ENCODE measurements at places on chromosomes 7 and 10.

GRCh38 chr7:128310499-128310898, 33.2 kb downstream of the RBM28 start:
- H3K27me3 ChIP-seq: no peaks in the 10 kb centered on the region
- H3K4me1 ChIP-seq: no peaks in the 10 kb centered on the region
- DNase-seq: no peak

DNA sequence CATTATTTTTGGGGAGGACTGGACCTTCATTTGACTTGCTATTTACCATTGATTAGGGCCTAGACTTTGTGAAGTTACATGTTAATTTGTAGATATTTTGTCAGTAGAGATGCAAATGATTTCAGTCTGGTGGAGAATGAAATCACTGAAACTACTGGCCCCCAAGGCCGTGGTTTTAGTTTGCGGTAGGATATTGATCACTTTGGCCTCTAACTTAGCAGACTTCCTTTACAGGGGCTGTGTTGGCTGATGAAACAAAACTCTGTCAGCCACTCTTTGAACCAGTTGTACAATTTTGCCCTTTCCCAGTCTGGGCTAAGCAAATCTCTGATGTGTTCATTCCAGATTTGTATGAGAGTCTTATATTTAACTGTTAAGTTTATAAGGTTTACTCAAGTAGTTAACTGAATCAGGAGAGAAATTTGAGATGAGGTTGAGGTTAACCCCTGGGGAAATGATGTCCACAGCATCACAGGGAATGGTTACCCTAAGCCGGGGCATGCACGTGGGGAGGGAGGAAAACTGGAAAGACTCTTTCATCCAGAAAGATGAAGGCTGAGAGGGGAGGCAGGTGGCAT, 105.7 kb upstream of the INSIG1 start:
- no peaks in the 10 kb centered on the region for H3K36me3 ChIP-seq
- H3K4me1 ChIP-seq: peaks cover 19% of the 10 kb centered on the region
- peaks cover 21% of the 10 kb centered on the region for H3K27me3 ChIP-seq
- H3K27ac ChIP-seq: no peak overlapping the region
- DNase-seq: no peak

DNA sequence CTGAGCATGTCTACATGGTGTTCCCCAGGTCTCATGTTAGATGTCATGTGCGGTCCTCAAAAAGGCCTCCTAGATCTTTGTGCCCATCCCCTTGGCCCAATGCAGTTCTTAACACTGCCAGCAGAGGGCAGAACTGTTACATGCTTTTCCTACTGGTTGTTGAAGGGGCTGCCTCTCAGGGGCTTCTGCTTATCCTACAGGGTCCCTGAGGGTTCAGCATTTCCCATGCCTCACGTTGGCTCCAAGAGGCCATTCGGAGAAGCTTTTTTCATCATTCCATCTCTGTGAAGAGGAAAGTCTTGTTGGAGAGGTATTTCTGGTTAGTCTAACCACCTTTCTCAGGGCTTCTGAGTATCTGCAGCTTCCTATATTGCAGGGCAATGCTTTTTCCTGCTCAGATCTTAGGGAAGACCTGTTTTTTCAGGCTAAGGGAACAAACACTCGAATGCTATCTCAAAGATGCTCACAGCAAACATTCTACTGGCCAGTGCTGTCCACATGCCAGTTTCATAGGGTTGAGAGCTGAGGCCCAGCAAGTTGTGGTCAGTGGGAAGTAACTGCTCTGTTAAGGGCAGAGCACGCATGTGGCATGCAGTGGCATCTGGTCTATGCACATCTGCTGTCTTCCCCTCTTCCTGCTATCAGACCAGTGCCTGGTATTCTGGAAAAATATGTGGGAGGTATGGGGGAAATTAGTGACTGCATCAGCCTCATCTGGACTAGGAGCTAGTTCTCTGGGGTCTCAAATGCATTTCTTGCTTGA, 31.5 kb downstream of the MBL2 start:
- H3K27ac ChIP-seq: no peak overlapping the region
- no peak for DNase-seq
- no peaks in the 10 kb centered on the region for H3K4me1 ChIP-seq
- H3K27me3 ChIP-seq: no peaks in the 10 kb centered on the region
- no peaks in the 10 kb centered on the region for H3K36me3 ChIP-seq

- no peaks in the 10 kb centered on the region for H3K36me3 ChIP-seq
- no peak for DNase-seq
- H3K4me3 ChIP-seq: no peak overlapping the region
- H3K27ac ChIP-seq: no peak overlapping the region
- no peaks in the 10 kb centered on the region for H3K4me1 ChIP-seq
Observed at GRCh38 chr10:36556468-36556867, 568.9 kb upstream of the ANKRD30A start.

DNA sequence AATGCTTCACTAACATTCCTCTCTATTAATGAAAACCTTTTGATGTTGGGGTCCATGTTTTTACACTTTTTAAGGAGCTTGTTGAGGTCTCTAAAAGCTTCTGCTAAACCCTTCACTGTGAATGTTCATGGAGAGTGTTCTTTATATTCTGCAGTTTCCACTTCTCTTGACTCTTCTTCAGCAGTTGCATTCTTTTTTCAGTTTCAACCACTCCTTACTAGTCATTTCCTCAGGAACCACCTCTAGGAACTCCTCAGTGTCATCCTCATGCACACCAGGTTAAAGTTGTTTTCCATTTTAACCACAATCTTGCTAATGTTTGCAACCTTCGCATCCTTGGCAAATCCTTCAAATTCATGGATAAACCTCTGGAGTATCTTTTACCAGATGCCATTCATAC, 821.6 kb downstream of the ANKRD7 start:
- no peak overlapping the region for H3K27ac ChIP-seq
- no peaks in the 10 kb centered on the region for H3K36me3 ChIP-seq
- no peak overlapping the region for H3K4me3 ChIP-seq
- no peaks in the 10 kb centered on the region for H3K27me3 ChIP-seq
- H3K4me1 ChIP-seq: no peaks in the 10 kb centered on the region

DNA sequence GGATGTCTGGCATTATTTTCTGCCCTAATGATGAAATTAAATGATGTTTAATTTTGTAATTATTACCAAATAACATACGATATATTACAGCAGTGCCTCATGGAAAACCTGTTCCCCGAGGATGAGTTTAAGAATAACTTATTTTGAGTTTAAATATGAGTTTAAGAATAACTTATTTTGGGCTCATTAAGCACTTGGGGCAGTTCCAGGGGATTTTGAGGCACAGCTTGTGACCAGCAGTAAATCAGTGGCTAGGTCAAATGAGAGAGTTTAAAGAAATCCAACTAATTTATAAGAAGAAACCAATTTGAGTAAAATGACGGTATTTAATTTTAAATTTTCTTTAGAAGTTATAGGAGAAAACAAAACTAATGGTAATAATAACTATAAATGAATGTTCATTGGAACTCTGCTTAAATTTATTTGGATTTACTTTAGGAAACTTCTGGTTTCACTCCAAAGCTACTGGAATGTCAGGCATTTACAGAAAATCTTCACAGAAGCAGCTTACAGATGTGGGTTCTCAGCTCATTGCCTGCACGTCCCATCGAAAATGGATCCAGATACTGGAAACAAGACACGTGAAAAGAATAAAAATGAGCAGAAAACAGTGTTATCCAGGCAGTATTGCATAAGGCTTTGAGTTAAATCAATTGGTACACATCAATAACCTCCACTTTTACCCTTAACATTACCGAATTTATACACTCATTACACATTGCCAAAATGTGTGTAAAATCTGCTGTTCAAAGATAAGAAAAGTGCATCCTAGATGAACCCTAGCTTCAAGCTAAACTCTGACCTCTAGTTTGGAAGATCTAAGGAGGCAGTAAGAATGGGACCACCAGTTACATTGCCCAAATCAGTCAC, 784.5 kb upstream of the IGFBP3 start:
- no peaks in the 10 kb centered on the region for H3K27me3 ChIP-seq
- DNase-seq: no peak
- H3K27ac ChIP-seq: no peak overlapping the region
- no peak overlapping the region for H3K4me3 ChIP-seq

DNA sequence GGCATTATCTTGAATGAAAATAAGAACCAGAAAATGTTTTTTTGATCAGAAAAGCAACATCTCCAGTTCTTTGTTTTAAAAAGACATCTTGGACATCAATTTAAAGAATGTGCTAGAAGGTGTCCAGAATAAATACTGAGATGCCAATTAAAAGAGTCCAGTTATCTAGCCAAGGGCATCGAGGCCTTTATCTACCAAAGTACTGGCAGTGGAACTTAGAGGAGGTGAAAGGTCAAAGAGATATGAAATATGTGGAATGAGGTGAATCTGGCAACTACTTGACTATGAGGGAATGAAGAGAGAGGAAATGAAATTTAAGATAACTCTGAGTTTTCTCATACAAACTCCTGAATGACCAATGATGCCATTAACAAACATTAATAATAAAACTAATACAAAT, 154.3 kb upstream of the GNAI1 start:
- no peak overlapping the region for H3K4me3 ChIP-seq
- H3K36me3 ChIP-seq: no peaks in the 10 kb centered on the region
- no peak overlapping the region for H3K27ac ChIP-seq
- DNase-seq: no peak

GRCh38 chr10:110409926-110410325, 87.8 kb upstream of the DUSP5 start:
- no peaks in the 10 kb centered on the region for H3K36me3 ChIP-seq
- no peak overlapping the region for H3K4me3 ChIP-seq
- peak overlapping the region; percentile 84 for H3K27ac ChIP-seq
- peaks cover 37% of the 10 kb centered on the region for H3K4me1 ChIP-seq
- DNase-seq: no peak

GRCh38 chr7:150970424-150970823, 7.7 kb downstream of the KCNH2 start:
- H3K27me3 ChIP-seq: peaks cover 37% of the 10 kb centered on the region
- H3K36me3 ChIP-seq: no peaks in the 10 kb centered on the region
- peak overlapping the region; percentile 49 for H3K4me3 ChIP-seq
- no peak for DNase-seq
- H3K27ac ChIP-seq: no peak overlapping the region

DNA sequence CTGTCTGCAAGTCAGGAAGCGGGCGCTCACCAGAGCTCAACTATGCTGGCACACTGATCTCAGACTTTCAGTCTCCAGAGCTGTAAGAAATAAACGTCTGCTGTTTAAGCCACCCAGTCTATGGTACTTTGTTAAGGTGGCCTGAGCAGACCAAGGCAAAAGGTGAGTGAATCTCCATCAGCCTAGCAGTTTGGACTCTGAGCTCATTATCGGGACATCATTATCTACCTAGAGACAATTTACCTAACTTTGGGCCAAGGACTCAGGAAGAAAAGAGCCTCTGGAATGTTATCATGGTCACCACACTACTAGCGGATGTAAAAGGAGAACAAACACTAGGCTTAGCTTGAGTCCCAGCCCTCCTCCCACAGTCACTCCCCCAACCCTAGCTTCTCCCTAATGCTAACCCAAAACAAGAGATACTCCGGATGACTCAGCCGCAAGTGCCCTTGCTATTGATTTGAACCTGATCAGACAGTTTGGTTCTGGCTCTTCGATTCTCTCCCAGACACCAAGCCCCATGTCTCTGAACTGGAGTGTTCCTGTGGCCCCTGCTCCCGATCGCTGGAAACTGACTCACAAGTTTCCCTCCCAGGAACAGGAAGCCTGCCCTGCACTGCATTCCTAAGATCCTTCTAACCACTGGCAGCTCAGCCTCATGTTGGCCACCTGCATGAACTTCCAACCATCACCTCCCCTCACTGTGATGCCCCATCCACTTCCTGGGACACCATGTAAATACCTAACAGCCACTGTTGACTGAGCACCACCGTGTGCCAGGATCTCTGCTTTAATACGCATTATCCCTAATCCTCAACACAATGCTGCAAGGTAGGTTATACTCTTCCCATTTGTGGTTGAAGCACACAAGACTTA, 34.5 kb downstream of the CREB3L2 start:
- DNase-seq: no peak
- no peaks in the 10 kb centered on the region for H3K27me3 ChIP-seq
- H3K4me1 ChIP-seq: peaks cover 43% of the 10 kb centered on the region
- H3K27ac ChIP-seq: peak overlapping the region; percentile 90

GRCh38 chr10:110115784-110116520, 91.5 kb upstream of the MXI1 start:
- H3K36me3 ChIP-seq: peaks cover 55% of the 10 kb centered on the region
- H3K27ac ChIP-seq: no peak overlapping the region

GRCh38 chr7:91876391-91877133, 3.9 kb downstream of the MTERF1 start:
- peaks cover 25% of the 10 kb centered on the region for H3K36me3 ChIP-seq
- no peak overlapping the region for H3K4me3 ChIP-seq
- H3K27me3 ChIP-seq: no peaks in the 10 kb centered on the region
- DNase-seq: no peak
- H3K27ac ChIP-seq: no peak overlapping the region

GRCh38 chr7:69996121-69996520, 397.8 kb downstream of the AUTS2 start:
- H3K4me3 ChIP-seq: no peak overlapping the region
- H3K27ac ChIP-seq: no peak overlapping the region
- H3K27me3 ChIP-seq: no peaks in the 10 kb centered on the region
- H3K36me3 ChIP-seq: no peaks in the 10 kb centered on the region
- H3K4me1 ChIP-seq: peaks cover 32% of the 10 kb centered on the region

DNA sequence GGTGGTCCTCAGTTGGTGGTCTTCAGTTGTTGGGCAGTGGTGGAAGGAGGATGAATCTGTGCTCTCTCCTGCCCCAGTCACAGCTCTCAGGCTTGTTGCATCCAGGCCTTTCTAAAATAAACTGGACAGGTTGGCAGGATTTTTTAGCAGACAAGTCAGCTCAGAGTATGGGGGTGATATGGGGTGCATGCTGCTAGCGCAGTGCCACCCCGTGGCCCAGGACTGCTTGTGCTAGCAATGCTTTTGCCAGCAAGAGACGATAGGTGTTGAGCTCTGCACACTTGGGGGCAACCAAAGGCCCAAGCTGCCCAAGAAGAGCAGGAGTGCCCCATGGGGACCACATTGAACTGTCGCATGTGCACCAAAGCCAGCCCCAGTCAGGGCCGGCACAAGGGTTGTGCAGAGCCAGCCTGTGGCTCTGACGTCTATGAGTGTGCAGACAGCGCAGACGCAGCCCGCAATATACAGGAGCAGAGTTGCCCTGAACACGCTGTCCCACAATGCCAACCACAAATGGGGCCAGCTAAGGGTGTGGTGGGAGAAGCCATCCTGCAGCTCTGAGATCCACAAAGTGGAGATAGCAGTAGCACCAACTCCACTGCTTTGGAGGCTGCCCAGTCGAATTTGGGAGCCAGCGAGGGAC, 49.8 kb upstream of the PDSS1 start:
- DNase-seq: no peak
- peaks cover 15% of the 10 kb centered on the region for H3K27me3 ChIP-seq
- H3K36me3 ChIP-seq: no peaks in the 10 kb centered on the region
- H3K27ac ChIP-seq: no peak overlapping the region
- H3K4me3 ChIP-seq: no peak overlapping the region

- H3K27me3 ChIP-seq: peaks cover 5% of the 10 kb centered on the region
- H3K36me3 ChIP-seq: no peaks in the 10 kb centered on the region
- DNase-seq: no peak
Observed at GRCh38 chr7:123823898-123824753, 20.8 kb upstream of the HYAL4 start.

Measured in type B pancreatic cell (in vitro differentiated cells).